Fibroblast of mammary gland (primary cell): ENCODE measurements at places on chromosomes 3 and 15.
A peak's percentile ranks its signal among the peaks of the same experiment; 100 is the strongest.

DNA sequence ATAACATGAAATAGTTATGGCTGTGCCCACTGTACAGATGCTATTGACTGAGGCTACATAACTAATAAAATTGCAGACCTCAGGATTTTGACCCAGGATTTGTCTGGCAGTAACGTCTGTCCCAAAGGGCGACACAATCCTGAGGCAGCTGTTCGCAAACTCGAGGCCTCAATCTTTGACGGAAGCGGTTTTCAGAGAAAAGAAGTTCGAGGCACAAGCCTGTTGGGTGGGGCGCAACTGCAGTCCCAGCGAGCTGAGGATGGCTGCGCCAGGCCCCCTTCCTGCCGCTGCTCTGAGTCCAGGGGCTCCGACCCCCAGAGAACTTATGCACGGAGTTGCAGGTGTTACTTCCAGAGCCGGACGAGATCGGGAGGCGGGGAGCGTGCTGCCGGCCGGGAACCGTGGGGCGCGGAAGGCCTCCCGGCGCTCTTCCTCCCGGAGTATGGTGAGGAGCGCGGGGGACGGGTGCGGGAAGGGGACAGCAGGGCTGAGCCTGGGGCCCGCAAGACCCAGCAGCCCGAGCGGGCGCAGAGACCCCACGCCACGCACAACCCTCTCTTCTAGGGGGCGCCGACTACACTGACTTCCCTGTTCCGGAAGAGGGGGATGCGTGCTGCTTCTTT lies at the start of gene PARP15:
PARP15 (plus strand) TSS at position 242 of the 623 bp plus-strand sequence; CDS start at position 260, 18 bp downstream.
- DNase-seq = no peak

GRCh38 chr3:127678611-127679533 lies 6.1 kb downstream of the ABTB1 start:
- no peak for DNase-seq

DNA sequence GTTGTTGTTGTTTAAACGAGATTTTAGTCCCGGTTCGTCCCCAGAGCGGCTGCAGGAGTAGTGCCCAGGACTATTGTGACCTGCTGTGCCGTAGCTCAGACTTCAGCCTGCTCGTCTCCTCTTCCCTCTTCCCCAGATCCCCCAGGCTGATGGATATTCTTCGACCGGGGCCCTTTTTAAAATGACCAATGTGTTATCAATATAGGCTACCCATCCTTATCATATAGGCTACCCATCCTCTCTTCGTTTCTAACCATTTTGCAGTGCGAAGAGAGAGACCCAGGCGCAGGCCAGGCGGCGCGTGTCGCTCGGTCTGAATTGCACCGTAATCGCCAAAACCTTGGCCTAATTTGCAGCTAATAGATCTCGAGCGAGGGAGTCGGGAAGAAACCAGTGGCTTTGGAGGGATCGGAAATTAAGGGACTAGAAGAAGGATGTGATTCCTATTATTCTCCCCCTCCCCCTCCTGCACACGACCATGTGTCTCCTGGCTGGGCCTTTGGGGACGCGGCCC lies 23.0 kb downstream of the NR2F2 start:
- DNase-seq = no peak

- no peak for DNase-seq
Measured at GRCh38 chr15:73303636-73304035, 65.1 kb downstream of the HCN4 start.

GRCh38 chr15:94927003-94927402 lies 695.6 kb downstream of the MCTP2 start:
- no peak for DNase-seq

DNA sequence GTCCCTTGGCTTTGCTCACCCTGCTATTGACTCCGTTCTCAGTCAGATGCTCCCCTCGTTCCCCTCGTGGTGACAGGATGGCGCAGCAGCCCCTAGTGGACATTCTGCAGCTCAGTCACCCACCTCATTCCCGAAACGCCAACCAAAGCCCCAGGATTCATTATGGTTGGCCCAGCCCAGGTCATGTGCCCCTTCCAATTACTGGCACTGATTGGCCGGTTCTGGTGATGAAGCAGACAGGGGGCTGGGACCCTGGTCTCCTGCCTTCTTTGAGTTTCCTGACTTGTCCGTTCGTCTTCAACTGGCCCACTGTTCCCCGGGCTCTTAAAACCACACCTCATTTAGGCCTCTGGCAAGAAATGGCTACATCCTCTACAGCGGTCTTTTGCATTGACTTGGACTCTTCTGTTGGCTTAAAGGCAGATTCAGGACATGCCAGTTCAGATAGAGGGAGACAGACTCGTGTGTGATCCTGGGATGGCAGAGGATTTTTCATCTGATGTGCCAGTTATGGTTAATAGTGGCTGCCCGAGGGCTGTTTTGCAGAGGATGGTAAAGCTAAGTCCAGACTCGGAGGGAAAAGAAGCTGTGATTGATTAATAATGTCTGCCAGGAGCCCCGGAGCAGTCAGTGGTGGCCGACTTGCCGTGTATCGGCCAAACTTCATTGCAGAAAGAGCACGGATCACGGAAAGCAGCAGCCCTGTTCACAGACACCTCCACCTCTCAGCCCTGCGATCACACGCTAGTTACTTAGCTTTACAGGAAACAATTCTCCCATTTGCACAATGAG lies 37.8 kb downstream of the LSM3 start:
- DNase-seq = no peak

GRCh38 chr3:127629467-127630403 lies 750 bp downstream of the PODXL2 start:
- DNase-seq = no peak

GRCh38 chr3:148641722-148642121 lies 56.0 kb upstream of the AGTR1 start:
- no peak for DNase-seq

DNA sequence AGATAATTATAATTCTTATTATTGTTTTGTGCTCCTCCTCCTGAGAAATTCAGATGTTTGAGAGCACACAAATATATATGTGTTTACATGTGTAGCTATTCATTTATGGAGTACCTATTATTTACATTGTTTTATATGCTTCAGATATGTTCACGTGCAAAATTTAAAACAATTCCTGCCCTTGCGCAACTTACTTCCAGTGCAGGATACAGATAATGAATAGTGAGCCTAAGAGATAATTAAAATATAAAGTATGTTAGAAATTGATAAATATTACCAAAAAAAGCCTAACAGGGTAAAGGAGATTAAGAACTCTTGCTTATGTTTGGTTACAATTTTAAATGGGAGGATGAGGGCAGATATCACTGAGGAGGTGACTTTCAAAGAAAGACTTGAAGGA lies 81.7 kb upstream of the DPH6 start:
- no peak for DNase-seq

DNA sequence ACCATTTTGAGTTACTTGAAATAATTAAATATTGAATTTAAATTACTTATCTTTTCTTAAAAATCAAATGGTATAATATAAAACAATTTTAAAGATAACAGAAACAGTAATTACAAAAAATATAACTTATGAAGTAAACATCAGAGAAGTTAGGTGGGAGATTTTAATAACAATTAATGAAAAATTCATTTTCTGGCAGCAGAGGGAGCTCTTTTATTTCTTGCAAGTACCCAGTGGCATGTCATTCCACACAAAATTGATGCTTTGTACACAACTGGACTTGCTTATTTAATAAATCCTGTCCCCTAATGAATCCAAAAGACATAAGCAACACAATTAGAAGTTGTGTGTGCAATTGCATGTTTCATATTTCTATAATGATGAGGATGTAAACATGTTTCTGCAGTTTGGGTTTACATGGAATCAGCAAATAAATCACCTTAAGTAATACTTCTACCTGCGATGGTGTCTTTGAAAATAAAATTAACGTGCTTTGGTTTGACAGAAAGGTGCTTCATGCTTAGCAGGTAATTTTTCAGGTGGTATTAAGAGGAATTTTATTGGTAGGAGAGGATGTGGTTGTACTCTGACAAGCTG lies 861.3 kb downstream of the ZPLD1 start:
- DNase-seq = peak; percentile 0

DNA sequence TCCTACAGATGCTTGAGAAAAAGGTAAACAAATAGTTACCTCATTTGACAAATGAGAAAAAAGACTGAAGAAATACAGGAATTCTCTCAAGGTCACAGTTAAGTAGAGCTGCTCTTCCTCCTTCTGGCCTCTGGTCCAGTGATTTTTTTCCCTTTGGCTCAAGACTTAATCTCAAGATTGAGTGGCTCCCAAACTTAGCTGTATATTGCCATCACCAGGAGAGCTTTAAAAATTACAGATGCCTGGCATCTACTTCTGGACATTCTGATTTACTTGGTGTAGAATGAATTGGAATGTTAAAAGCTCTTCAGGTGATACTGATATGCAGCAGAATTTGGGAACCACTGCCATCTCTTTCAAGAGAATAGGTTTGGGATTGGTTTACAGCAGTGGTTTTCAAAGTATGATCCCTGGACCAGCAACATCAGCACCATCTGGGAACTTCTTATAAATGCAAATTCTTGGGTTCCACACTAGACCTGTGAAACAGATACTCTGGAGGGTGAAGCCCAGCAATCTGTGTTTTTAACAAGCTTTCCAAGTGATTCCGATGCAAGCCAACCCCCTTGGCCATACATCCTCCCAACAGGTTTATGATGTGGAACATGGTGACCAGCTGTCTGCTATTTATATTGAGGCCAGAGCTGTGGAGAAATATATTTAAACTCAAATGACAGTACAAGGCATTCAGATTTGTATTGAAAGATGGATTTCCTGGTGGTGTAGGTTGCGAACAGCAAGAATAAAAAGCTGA lies 333.0 kb upstream of the RARB start:
- DNase-seq = peak; percentile 10

DNA sequence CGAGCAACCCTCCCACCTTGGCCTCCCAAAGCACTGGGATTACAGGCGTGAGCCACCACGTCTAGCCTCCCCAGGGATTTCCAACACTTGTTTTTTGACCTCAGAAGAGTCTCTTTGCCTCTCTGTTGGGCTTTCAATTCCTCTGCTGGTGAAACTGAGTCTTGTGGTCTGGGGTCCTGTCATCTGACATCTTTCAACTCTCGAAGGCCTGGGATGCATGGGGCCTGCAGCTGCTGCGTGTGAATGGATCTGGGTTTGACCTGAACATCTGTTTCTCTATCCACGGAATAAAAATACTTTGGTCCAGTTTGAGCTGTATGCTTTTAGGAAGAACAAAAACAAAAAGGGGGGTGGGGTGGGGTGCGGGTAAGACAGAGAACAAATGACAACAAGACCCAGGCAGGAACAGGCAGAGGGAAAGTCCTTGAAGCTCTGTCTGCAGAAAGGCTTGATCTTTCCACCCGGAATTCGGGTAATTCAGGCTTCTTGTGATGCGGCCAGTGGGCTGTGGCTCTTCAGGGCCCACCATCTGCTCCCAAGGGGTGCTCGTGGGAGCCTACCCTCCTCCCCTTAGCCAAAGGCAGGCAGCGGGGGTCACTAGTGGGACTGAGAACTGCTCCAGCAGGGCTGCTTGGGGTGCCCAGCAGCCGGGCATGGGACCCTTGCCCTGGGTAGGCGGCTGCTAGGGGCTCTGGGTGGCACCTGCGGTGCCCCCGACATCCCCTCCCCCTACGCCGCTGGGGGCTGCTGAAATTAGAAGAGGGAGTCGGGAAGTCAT lies 71.5 kb downstream of the SLC12A8 start:
- DNase-seq = no peak

DNA sequence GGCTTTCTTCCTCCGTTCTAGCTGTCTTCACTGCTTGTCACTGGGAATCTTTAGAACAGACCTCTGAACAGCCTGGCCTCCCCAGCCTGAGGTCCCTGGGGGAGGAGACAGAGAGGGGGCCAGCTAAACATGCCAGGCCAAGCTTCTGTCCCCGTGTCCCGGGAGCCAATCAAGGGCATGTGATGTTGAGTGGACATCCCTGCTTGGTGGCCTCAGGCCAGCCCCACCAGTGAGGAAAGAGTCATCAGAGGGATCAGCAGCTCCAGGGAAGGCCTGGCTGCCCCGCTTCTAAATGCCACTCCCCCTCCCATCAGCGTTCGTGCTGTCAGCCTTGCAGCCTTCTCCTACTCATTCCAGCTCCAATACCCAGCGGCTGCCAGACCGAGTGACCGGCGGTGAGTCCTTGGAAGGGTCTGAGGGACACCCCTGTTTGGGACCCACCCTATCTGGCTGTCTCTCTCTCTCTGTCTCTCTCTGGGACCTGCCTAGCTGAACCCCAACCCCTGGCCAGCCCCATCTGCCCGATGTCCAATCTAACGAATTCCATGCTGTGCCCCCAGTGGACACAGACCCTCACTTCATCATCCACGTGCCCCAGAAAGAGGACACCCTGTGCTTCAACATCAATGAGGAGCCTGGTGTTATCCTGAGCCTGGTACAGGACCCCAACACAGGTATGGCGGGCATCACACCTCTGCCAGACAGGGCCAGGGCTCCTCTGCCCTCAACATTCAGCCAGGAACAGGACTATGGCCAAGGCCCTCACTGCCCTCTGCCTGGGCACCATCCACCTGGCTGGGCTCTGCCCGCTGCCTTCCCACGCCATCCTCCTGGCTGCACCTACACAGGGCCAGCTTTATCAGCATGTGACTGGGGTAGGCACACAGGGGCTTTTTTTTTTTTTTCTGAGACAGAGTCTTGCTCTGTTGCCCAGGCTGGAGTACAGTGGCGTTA lies 6.6 kb upstream of the ITIH3 start:
- peak; percentile 16 for DNase-seq

- DNase-seq = no peak
Measured at GRCh38 chr15:38080651-38081275, 146.3 kb downstream of the TMCO5A start.

GRCh38 chr15:88467073-88467934 lies at the start of the genes MRPL46 and MRPS11:
Gene MRPL46 (minus strand): TSS chr15:88467388. CDS start chr15:88467377, 11 bp downstream.
Gene MRPS11 (plus strand): TSS chr15:88467708. CDS start chr15:88467718, 10 bp downstream.
- DNase-seq = peak; percentile 81

- DNase-seq = no peak
Measured at GRCh38 chr3:149536429-149536828, 61.9 kb downstream of the TM4SF4 start.

DNA sequence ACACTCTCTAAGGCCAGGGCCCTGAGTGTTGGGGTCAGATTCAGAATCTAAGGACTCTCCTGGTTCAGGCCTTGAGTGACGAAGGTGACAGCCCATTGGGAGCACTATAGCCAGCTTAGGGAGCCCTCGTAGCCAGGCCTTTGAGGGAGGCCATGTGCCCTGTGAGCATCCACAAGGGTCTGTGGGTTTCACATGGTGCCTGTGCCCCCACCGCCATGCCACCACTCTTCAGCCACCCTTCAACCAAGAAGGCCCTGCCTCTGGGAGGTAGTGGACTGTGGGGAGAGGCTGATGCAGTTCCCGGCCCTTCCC lies 37.5 kb downstream of the TSPAN3 start:
- DNase-seq = no peak

GRCh38 chr3:169493521-169494141 lies 169.9 kb downstream of the MECOM start:
- DNase-seq = no peak

- DNase-seq = no peak
Measured at GRCh38 chr3:31596176-31596575, 63.5 kb downstream of the STT3B start.

- DNase-seq = no peak
Measured at GRCh38 chr15:99437315-99438223, 128.2 kb upstream of the MEF2A start.

- DNase-seq = peak; percentile 48
Measured at GRCh38 chr3:151327571-151328198, 1.7 kb downstream of the P2RY13 start.

DNA sequence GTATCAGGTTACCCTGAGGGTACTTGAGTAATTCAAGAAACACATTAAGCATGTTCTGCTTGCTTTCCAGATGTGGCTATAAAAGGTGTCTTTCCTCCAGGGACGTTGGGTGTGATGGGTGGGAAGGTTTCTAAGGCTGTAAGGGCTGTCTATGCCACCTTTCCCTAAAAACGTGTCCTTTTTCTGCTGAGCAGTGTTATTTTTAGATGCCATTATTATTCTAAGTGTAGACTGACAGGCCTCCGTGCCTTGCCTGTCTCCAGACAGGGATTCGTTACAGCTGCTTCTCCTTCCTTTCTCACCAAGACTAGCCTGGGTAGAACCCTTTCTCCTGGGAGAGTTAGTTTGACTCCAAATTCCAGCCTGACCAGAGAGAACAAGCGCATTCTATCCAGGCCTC lies 26.8 kb upstream of the RHO start:
- no peak for DNase-seq
